M059J (cell line): ENCODE measurements at places on chromosomes 7 and 10.

GRCh38 chr7:122520971-122521555 lies 177.9 kb downstream of the RNF133 start:
- no peak for DNase-seq

GRCh38 chr10:11397980-11398580 lies 213.4 kb downstream of the USP6NL start:
- peak; percentile 11 for DNase-seq

- DNase-seq = no peak
These were observed 41.5 kb upstream of the GATA3 start for GRCh38 chr10:8013006-8013405.

DNA sequence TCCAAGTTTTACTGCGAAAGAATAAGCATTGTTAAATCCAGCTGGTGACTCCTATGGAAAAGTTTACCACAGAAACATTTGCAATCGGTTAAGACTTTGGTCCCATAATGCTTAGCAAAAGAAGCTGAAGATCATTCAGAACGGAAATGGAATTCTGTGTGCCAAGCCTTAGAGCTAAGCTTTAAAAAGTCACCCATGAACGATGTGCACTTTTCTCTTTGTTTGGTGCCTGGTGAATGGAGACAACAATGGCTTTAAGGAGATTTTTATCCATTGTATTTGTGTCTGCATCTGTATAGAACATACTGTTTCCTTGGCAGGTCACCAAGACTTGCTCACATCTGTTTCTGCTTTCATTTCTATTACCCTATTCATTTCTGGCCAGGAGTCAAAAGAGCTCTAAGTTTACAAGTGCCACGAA lies 26.3 kb upstream of the COL1A2 start:
- DNase-seq = peak; percentile 76

DNA sequence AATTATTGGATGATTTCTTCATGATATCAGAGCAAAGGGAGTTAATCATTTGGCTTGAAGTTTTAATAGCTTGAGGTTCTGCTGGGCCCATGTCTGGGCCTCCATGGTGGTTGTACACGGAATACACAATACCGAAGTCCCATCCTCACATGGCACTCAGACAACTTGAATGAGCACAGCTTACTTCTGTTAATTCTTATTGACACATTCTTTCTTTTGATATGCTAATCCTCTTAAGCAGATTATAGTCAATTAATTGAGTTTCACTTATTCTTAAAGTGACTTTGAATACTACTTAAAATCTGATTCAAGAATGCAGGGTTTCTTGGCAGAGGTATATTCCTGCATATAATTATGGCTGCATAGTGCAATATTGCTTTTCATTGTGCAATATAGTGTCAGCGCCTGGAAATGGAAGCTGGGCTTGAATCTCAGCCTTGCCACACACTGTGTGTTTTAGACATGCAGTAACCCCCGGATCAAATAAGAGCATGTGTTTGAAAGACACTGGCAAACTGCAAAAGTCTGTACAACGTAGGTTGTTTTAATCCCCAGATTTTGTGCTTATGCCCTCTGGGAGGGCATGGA lies 543.5 kb upstream of the ADARB2 start:
- no peak for DNase-seq

DNA sequence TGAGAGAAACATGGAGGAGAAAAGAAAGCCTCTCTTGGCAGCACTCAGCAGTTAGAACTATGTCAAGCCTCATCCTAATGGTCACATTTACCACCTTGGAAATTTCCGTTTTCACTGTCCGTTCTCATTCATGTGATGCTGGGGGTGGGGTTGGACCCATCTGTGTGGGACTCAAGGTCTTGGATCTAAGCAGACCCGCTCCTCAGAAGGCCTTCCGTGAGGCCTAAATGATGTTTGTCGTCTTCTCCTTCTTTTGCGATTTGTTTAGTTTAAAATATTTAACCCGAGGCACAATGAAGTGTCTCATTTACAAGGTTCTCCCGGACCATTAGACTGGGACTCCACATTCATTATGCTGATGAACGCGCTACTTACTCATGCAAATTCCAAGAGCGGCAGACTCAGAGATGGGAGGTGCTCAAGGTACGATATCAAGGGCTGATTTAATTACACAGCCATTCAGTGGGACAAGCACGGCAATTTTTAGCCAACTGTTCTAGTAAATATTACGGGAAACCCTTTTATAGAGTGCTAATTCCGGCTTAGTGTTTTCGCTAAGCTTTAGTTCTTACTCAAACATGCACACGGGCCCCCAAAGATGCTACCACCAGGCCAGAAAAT lies 109.1 kb upstream of the EFCAB10 start:
- peak; percentile 87 for DNase-seq

DNA sequence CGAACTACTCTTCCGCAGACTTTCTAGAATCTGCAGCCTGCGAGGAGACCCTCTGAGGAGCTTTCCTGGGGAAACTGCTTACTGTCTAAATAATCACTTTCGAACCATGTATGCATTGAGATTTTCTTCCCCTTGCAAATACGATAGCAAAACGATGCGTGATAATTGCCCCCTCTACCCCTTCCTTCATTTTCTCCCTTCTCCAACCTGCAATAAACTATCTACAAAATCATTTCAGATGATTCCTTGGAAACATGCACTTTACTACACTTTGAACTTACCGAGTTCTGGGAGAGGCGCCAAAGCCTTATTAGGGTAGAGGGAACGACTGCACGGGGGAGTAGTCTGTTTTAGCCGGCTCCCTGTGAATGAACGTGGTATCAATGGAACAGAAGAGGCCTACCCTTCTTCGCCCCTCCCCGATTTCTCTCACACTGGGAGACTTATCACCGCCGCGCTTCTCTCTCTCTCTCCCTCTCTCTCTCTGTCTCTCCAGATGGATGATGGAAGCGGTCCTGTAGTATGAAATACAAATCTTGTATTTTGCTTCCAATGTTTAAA lies at the start of gene FGFBP3:
TSS of gene FGFBP3 (minus strand) at position 370 of the 561 bp plus-strand sequence. CDS start 517 bp downstream, outside the sequence.
- DNase-seq = peak; percentile 62

DNA sequence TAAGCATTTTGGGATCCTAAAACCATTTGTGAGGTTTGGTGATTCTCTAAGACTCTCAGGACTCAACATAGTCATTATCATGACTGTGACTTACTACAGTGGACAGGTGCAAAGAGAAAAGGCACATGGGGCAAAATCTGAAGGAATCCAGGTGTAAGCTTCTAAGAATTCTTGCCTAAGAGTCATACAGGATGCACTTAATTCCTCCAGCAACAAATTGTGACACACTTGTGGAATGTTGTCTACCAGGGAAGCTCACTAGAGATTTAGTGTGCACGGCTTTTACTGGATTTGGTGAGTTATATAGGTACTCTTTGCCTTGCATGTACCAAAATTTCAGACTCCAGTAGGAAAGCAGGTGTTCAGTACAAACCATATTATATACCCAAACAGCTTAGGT lies 47.9 kb downstream of the WAC start:
- DNase-seq = no peak

DNA sequence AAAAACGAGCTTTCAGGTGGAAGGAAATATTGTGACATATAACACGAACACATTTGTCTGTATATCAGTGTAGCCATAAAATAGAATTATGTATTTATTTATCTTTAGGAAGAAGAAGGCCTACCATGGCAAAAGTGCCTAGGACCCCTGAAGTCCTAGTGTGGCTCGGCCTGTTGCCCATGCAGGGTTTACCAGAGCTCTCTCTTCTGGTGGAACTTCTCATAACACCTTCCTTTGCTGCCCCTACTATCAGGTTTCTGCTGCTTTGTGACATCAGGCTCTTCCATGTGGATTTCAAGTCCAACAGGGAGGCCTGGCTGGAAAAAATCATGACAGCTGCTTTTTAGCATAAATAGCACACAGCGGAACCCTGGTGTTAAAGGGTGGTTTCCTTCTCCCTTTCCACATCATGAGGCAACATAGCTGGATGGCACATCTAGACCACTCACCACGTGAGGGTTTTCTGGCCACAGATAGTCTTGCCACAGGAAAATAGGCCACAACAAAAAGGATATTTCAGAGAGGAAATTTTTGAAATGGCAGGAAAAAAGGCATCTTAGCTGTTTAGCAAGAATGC lies 44.8 kb upstream of the ADO start:
- no peak for DNase-seq

- no peak for DNase-seq
These were observed 766.0 kb upstream of the POT1 start for GRCh38 chr7:125695626-125696025.

- DNase-seq = no peak
These were observed 13.8 kb upstream of the C10orf67 start for GRCh38 chr10:23358357-23358756.

GRCh38 chr10:47361293-47361692 lies 13.1 kb downstream of the RBP3 start:
- DNase-seq = peak; percentile 34

DNA sequence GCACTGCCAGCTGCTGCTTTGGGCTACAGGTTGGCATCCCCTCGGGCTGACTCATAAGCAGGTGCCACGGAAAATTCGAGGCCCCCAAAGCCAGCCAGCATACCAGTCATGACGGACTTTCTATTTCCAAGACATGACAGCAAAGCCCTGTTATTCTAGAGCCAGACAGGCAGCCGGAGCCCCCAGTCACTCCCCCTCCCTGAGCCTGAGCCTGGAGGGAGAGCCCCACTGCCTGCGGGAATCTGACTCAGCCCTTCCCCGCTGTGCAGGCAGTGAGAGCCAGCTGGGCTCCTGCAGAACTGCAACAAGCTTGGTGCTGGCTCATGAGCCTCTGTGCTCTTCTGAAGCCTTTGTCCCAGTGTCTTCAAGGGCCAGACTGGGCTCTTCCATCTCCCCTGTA lies 15.8 kb downstream of the BTBD16 start:
- DNase-seq = peak; percentile 83

- DNase-seq = no peak
These were observed 155.5 kb upstream of the AHR start for GRCh38 chr7:17142831-17143541.

DNA sequence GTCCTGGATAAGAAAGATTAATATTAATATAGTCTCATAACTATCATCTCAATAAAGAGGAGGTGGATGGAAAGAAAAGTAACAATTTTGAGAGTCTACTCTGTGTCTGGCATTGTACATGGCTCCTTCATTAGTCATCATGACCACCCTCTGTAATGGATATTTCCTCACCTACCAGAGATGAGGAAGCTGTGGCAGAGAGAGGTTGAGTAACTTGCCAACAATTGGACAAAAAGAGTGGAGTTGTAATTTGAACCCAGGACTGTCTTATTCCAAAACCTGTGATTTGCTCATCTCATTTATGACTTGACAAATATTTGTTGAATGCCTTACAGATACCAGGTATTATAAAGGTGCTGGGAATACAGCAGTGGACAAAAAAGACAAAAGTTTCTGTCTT lies 2.1 kb upstream of the IDE start:
- DNase-seq = peak; percentile 61

- DNase-seq = no peak
These were observed 15.5 kb downstream of the STX1A start for GRCh38 chr7:73703757-73704639.
